ENCODE measurements at places on chromosomes 11 and 22.

DNA sequence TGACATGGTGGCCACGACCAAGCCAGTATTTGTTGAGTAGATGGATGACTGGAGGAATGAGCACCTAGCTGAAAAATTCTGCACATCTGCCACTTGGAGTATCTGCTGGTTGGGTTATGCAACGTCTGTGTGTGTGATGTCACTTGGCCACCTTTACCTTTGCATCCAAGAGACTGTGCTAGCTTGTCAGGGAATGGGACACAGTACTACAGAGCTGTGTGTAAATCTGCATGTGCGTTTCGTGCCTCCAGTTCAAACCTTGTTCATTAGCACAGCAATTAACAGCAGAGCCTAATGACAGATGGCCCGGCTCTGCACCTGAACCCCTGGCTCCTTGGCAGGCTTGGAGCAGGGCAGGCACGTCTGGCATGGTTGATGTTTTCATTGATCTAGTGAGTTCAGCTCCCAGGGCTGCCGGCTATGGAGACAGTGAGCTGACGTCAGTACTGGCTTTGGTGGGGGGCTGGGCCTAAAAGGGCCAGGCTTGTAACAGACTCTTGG, 188.4 kb upstream of the NAV2 start:
- no peak for DNase-seq

GRCh38 chr11:12698048-12698447, 23.8 kb downstream of the TEAD1 start:
- no peak for DNase-seq

- no peak for DNase-seq
Observed at GRCh38 chr11:60995798-60996197, 24.3 kb downstream of the CD6 start.

DNA sequence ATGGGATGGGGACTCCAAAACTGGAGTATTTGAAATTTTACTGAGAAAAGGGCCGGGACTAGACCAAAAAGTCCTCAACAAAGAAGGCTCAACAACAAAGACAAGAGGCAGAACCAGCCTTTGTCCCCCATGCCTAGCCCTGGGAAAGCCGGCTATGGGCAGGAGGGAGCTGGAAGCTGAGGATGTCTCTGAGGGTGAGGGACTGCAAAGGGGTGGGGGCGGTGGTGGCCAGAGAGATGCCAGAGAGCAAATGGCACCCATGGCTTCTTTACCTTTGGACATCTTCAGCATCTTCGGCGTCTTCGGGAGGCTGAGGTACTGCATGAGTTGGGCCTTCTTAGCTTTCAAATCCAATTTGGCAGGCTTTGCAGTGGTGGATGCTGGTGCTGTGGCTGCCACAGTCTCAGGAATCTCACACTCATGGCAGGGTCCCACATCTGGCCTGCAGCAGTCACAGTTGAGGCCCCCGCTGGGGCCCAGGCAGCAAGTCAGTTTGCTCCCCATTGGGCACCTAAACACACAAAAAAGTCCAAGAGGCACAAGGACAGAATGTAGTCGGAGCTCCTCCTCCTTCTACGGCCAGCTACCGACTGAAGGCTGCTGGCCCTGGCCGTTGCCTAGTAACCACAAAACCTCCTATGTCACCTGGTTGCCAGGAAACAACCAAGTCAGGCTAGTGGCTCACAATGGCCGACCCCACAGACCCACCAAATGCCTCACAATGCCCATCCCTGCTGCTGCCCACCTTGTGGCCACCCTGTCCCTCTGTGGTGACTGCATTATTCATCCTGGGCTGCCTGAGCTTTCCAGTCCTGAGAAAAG, at the start of gene C22orf42:
Gene C22orf42 (minus strand): TSS at position 592 of the 822 bp plus-strand sequence. CDS start 88 bp downstream, at position 504.
- DNase-seq: no peak

DNA sequence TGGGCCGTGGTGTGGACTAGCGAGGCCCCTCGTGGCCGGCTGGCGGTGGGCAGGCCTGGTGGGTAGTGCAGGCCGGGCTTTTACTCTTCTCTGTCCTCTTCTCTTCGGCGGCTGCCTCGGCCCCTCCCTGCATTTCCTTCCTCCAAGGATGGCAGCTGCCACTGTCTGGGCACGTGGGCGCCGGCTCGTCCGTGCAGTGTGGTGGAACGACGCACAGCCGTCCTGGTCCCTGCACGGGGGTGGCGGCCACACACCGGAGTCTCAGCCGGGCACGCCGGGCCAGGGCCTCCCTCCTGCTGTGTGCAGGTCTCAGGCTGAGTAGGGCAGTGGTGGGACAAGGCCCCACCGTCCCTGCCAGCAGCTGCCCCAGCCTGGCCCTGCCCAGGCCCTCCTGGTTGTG, 37.7 kb downstream of the MOB2 start:
- DNase-seq: no peak

- no peak for DNase-seq
Observed at GRCh38 chr11:69920345-69921127, 101.3 kb upstream of the FGF3 start.

GRCh38 chr22:43408009-43408408, 3.8 kb upstream of the MPPED1 start:
- no peak for DNase-seq

GRCh38 chr22:25882360-25882759, 140.4 kb downstream of the MYO18B start:
- no peak for DNase-seq
